ENCODE measurements at places on chromosomes 16 and 17. TPM values are rescaled to one million over a fixed set of nuclear protein-coding genes. Genes with fewer than 3 reads are reported as not detected.

The FN3KRP gene
- total RNA-seq = 37.2 TPM

The TBC1D24 gene
- total RNA-seq = 12.8 TPM

The TSNAXIP1 gene
- total RNA-seq = 0.20 TPM

The HBA2 gene
- not detected for total RNA-seq

The RNF112 gene
- total RNA-seq = 0.07 TPM

The UTS2R gene
- total RNA-seq = not detected

The PIRT gene
- not detected for total RNA-seq

The SSH2 gene
- 25.5 TPM for total RNA-seq

The CRYM gene
- total RNA-seq = not detected

The CIBAR2 gene
- not detected for total RNA-seq

The DPEP3 gene
- not detected for total RNA-seq

The XYLT1 gene
- 0.14 TPM for total RNA-seq

The ASGR1 gene
- 16.4 TPM for total RNA-seq

The CFAP97D1 gene
- total RNA-seq = under 0.01 TPM

The PIPOX gene
- 2.0 TPM for total RNA-seq

Measured in pulmonary artery endothelial cell (primary cell).